ENCODE measurements at places on chromosomes 3 and 15.

- no peak for DNase-seq
These were observed 41.8 kb downstream of the CBLB start for GRCh38 chr3:105826778-105827634.

GRCh38 chr3:59677747-59678702 is 628.2 kb upstream of the CFAP20DC start:
- no peak for DNase-seq

- no peak for DNase-seq
These were observed 139.4 kb upstream of the TSC22D2 start for GRCh38 chr3:150268426-150269391.

GRCh38 chr15:99850517-99850916 is 117.3 kb upstream of the LYSMD4 start:
- no peak for DNase-seq

GRCh38 chr3:114660124-114660523 is 366.3 kb downstream of the TIGIT start:
- DNase-seq: peak; percentile 45

GRCh38 chr3:9727041-9727595 is 4.4 kb upstream of the BRPF1 start:
- DNase-seq: no peak

GRCh38 chr3:13364602-13365271 is 55.4 kb downstream of the NUP210 start:
- DNase-seq: peak; percentile 59

DNA sequence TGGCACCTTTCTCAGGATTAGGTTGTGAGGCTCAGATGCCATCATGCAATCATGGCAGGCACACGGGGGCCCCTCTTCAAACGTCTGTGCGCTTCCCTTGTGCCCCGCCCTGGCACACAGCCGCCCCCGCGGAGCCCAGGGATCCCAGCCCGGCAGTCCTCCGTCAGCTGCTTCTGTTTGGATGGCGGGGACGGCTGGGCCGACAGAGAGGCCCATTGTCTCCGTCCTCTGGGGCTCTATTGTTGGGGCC is 849 bp upstream of the HDAC11 start:
- DNase-seq: no peak

GRCh38 chr3:66227915-66228314 is 7.1 kb downstream of the SLC25A26 start:
- no peak for DNase-seq

DNA sequence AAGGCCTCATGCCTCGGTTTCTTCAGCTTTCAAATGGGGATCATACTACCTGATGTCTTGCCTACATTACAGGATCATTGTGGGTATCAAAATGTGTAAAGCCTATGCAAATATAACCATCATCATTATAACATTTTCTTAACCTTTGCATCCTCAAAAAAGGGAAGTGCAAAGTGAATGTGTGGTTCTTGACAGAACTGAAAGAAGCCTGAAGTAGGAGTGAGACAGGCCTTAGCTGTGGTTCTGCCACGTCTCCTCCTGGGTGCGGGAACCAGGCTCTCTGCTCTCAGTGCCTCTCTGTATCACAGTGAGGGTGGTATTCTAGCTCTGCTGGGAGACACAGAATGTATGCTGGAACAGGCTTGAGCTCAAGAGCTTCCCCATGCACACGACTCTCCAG is 316.9 kb upstream of the ICE2 start:
- DNase-seq: no peak

- no peak for DNase-seq
These were observed 2.2 kb upstream of the MUC20 start for GRCh38 chr3:195718477-195718984.

DNA sequence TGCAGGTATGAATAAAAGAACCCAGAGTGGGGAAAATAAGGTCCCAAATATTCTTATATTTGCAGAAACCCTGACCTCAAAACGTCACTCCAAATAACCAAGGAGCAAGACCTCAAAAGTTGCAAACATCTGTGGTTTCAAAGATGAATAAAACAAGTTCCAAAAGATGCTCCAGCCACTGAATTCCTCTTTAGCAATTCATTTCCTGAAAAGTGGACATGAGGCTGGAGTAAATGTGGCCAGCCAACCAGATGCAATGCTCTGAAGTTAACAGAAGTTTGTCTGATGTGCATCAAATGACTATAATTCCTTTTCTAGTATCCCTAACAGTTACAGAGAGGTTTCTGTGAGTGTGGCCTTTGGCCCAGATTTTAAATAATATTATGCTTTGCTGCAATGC is 71.2 kb upstream of the WNT5A start:
- DNase-seq: no peak

GRCh38 chr15:39211108-39211979 is 369.5 kb upstream of the THBS1 start:
- no peak for DNase-seq

- DNase-seq: no peak
These were observed 39.4 kb upstream of the APEH start for GRCh38 chr3:49634736-49635135.

- DNase-seq: no peak
These were observed 838.1 kb upstream of the SEMA6D start for GRCh38 chr15:46879032-46879770.

- no peak for DNase-seq
These were observed 7.5 kb upstream of the ALCAM start for GRCh38 chr3:105359098-105359762.

Measured in brain pericyte (primary cell).